ENCODE measurements at places on chromosomes 5 and 9.

DNA sequence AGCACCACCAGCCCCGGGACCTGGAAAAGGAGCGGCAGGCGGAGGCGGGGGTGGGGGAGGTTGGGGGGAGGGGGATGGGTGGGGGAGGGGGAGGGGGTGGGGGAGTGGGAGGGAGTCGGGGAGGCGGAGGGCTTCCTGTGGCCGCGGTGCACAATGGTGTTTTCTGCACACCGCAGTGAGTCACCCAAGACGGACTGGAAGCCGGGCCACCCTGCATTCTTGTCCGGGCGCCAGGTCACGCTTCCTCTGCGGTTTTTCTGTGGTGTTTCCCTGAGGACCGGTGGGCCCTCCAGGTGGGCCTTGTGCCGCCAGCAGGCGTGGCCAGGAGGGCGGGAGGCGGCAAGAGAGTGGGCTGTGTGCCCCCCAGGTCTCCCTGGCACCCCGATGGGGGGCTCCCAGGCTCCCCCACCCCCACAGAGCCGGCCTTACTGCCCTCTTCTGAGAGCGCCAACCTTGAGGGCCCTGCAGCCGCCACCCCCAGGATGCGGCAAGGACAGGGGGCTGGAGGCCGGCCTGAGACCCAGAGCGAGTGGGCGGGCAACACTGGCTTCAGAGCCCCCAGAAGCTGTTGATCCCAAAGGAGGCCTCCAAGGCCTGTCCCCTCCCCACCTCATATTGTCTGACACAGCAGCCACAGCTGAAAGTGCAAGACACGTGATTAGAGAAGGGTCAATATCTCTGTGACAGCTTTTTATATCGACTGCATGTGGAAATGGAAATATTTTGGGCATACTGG lies 11.1 kb downstream of the EXD3 start:
- no peak for DNase-seq

DNA sequence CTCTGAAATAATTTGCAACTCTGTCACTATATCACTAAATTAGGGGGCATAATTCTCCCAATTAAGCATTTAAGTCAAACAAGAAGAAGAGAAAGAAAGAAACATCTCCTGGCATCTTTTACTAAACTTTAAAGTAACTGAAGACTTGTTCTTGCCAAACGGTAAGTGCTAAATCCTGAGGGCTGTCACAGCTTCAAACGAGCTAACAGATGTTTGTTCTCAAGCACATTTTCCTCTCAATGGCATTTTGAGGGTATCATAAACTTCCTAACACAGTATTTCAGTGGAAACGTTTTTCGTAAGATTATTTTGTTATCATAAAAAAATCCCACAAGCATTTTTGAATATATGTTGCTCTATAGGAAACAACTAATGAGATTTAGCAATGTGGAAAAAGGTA lies 169.5 kb upstream of the TAS2R1 start:
- no peak for DNase-seq

DNA sequence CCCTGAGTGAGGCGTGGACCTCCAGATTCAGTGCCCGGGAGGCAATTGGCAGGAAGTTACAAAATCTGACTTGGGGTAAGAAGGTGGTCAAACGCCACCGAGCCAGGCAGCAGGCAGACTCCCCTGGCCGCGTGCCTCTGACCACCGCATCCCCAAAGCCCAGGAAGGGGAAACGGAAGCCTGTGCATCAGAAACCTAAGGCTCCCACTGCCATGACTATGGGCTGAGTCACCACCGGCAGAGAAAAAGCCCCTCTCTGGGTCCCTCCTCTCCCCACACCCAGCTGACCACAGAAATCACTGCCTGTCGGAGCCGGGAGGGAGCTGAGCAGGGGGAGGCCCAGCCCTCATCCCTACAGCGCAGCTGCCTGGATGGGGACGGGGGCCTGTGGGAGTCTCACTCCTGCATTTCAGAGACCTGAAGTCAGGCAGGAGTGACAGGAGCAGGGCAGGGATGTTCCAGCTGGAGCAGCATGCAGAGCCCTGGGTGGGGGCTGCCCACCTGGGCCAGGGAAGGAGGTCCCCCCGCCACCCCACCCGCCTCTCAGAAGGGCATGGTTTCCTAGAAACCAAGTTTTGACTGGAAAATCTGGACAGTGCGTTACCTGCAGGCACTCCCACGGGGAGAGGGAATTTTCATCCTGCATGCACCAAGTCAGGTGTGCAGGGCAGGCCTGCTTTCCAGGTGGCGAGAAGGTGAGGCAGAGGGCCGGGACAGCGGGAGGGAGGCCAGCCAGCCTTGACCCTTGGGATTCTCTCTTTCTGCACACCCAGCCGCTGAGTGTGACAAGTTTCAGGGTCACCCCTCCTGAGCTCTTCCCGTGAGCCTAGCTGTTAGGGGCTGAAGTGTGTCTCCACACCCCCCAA lies 68.2 kb downstream of the LRSAM1 start:
- DNase-seq: peak; percentile 6

- DNase-seq: no peak
Observed at GRCh38 chr9:36997414-36997813, 36.7 kb downstream of the PAX5 start.

- no peak for DNase-seq
Observed at GRCh38 chr5:78518365-78519197, 130.0 kb downstream of the LHFPL2 start.

DNA sequence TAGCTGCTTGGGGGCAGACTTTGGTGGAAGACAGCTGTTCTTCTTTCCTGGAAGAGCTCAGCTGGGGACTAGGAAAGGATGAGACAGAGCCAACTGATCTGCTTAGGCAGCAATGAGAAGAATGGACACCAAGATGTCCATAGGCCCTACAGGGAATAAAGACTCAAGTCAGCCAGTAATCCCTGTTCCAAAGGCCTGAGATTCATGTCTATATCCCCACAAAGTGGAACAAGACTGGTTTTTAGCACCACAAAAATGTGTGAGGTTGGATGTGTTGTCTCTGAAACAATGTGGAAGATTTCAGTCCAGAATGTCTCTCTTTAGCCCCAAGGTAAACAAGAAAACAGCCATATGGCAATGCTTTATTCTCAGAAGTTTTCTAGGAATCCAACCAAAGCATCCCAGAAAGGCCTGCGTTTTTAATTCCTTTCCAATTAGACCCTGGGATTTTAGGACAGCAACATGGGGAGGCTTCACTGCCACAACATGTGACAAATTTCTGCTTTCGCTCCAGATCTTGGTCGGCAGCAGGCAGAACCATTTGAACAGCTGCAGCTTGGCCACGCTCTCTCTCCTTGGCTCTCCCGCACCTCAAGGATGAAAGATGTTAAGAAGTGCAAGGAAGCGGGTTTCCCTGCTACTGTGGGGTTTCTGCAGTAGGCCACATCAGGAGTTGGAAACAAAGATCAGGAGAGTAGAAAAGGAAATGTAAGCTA lies 245.1 kb downstream of the FSTL4 start:
- DNase-seq: no peak

- no peak for DNase-seq
Observed at GRCh38 chr5:31186672-31187267, 6.7 kb upstream of the CDH6 start.

DNA sequence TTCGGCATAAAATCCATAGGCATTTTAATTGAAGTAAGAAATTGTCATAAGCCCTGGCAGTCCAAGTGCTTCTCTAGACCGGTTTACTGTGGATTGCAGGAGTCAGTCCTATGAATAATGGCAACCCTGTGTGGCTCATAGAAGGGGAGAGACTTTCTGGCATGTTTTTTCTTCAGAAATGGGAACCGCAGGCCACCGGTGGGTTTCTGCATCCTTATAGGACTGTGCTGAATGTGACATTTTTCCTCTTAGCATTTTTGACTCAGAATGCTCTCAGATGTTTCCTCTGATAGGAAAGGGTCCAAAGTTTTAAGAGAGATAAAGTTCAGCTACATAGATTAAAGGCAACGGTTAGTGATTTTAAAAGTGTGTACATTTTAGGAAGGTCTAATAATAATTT lies 6.3 kb downstream of the DAPK1 start:
- DNase-seq: no peak

DNA sequence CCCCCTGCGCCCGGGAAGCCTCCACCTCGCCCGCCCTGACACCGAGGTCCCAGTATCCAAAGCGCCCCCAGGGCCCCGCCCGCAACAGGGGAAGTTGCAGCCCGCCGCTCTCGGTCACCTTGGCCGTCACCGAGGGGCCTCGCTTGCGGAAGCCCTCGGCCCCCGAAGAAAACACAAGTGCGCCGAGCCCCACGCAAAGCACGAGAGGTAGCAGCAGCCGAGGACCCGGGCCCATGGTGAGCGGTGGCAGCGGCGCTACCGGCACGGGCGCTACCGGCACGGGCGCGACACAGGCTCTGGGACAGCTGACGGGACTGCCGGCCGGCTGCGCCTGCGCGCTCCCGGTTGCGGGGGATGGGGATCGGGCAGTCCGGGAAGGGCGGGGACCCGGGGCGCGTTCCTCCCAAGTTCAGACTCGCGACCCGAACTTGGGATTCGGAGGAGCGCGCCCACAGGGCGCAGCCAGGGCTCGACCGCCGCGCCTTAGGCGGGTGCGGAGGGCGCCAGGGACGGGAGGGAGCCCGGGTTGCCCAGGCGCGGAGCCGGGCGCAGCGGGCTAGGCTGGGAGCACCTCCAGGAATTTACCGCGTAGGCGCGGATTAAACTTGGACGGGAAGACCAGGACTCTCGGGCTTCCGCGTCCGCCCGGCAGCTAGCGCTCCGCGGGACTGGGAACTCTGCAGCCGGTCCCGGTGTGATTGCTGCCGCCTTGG lies at the start of gene PPIC:
PPIC (minus strand) TSS at position 335 of the 713 bp plus-strand sequence; CDS start at position 235, 100 bp downstream.
- no peak for DNase-seq

- DNase-seq: no peak
Observed at GRCh38 chr9:133713150-133713959, 24.8 kb downstream of the SARDH start.

- peak; percentile 72 for DNase-seq
Observed at GRCh38 chr5:134100283-134101091, 14.0 kb upstream of the TCF7 start.

- DNase-seq: no peak
Observed at GRCh38 chr5:9512457-9512856, 33.4 kb downstream of the SEMA5A start.

GRCh38 chr9:85283421-85283820 lies 458.3 kb downstream of the AGTPBP1 start:
- no peak for DNase-seq

DNA sequence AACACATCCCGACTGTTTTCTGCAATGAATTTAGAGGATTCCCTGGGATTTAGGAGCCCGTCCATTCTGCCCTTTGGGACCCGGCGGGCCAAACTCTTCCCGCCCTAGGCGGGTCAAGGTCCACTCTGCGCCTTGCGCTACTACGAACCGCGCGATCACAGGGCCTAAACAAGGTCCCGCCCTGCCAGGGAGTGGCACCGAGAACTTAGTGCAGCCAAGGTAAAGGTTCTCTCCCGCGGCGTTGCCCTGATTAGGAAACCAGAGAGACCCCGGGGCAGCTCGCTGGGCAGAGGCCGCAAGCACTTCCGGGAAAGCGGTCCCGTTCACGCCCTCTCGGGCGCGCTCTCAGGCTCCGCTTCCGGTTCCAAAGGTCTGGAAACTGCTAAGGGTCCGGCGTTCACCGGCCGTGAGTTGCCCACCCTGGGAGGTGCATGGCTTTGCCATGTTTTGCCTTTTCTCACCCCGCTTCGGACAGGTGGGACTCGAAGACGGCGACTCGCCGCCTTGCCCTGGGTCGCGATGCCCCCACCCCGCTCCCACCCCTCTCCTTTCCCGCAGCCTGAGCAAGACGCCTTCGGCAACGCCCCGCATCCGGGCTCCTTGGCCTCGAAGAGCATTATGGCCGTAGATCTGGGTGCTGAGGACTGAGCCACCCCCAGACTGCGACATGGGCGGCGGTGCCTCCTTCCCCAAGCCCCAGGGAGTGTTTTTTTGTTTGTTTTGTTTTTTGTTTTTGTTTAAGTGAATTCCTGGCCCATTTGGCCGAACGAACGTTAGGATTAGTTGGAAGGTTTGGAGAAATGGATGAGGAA lies 23.4 kb downstream of the HNRNPK start:
- DNase-seq: no peak

DNA sequence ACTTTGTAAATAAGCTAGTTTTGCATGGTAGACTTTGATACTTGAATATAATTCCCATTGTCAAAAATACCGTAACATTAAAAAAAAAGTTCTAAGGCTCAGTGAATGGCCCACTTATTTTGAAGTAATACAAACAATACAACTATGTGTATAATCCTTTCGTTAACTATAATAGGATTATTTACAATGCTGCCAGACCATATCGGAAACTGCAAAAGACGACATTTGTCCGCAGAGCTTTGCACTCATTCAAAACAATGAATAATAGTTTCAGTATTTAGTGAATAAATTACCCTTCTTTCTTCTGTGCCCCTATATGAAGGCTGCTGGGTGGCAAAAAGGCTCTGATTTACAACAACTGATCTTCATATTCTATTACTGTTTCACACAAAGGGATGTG lies 121.8 kb downstream of the DROSHA start:
- DNase-seq: no peak

DNA sequence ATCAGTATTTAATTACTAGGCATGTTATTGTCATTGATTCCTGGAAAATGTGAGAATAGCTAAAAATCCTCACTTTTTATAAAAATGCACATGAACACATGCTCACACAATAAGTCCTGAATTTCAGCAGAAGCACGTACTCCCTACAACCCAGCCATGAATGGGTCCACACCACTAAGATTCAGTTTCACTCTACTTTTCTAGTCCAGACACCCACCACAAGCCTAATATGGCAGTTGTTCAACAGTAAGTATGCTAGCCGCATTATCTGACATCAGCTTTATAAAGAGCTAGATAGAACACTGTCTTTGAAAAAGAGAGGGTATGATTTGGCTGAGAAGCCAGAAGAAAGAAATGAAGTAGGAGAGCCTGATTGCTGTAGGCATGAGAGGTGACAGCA lies 639.3 kb downstream of the BRINP1 start:
- DNase-seq: no peak

DNA sequence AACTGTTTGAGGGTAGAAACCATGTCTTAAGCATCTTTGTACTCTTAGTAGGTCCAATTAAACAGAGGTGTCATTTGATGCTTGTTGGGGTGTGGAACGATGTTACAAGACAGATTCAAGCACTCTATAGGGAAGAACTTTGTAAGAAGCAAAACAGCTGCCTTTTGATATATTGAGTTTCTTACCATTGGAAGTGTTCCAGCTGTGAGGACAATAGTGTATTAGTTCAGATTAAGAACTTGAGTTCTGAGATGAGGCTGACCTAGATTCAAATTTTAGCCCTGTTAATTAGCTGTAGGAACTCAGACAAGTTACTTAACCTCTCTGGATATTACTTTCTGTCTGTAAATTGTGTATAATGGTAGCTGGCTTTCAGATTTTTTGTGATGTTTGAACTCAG lies 19.6 kb upstream of the ZNF462 start:
- no peak for DNase-seq

DNA sequence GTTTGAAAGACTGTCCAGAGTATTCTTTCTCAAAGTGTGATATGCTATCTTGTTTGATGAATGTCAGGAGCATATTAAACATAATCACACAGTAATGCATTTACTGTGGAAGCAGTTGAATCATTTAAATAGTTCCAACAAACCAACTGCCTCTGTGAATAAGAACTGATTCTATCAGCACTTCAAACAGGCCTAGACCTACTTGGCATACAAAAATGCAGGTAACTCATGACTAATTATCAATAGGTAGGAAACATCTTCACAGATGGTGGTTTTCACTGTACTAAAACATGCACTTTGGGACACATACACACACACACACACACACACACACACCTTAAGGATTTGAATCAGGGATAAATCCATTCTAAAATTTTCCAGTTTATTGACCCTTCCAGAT lies 91.2 kb upstream of the SNX2 start:
- no peak for DNase-seq

- DNase-seq: no peak
Observed at GRCh38 chr5:168327019-168327421, 35.6 kb downstream of the WWC1 start.
